Mesenteric fat pad (tissue), 1 donor: ENCODE measurements at places on chromosomes 5 and 9. TPM values are rescaled to one million over a fixed set of nuclear protein-coding genes. Genes with fewer than 3 reads are reported as not detected.

The PRLR gene
- total RNA-seq, result 2.4 TPM

The C5orf58 gene
- not detected for total RNA-seq

The ZNF300 gene
- 2.4 TPM for total RNA-seq

The FOXI1 gene
- total RNA-seq, result not detected

The TERT gene
- total RNA-seq, result not detected

The OTULIN gene
- 27.1 TPM for total RNA-seq

The NRARP gene
- total RNA-seq, result 16.3 TPM

The ZNF367 gene
- 0.71 TPM for total RNA-seq

The BTNL9 gene
- total RNA-seq, result 407 TPM

The UCK1 gene
- 24.6 TPM for total RNA-seq

The TLX3 gene
- not detected for total RNA-seq

The CCDC187 gene
- total RNA-seq, result not detected

The RNF183 gene
- total RNA-seq, result not detected

The SARDH gene
- 0.87 TPM for total RNA-seq

The ADAMTS16 gene
- total RNA-seq, result 1.8 TPM

The CCDC183 gene
- 0.71 TPM for total RNA-seq

The C9orf153 gene
- total RNA-seq, result 0.55 TPM

The EGR1 gene
- total RNA-seq, result 639 TPM

The TMEM174 gene
- not detected for total RNA-seq

The LMAN2 gene
- 90.9 TPM for total RNA-seq
